ENCODE measurements at places on chromosomes 11 and 22. TPM values are rescaled to one million over a fixed set of nuclear protein-coding genes. Genes with fewer than 3 reads are reported as not detected.

GRCh38 chr11:57792060-57792541, 30.5 kb downstream of the CTNND1 start:
- peak overlapping the region; percentile 14 for H3K27ac ChIP-seq
- no peak overlapping the region for H3K4me3 ChIP-seq
- no peaks in the 10 kb centered on the region for H3K27me3 ChIP-seq
- H3K4me1 ChIP-seq = peaks cover 47% of the 10 kb centered on the region
- H3K36me3 ChIP-seq = peaks cover 26% of the 10 kb centered on the region

DNA sequence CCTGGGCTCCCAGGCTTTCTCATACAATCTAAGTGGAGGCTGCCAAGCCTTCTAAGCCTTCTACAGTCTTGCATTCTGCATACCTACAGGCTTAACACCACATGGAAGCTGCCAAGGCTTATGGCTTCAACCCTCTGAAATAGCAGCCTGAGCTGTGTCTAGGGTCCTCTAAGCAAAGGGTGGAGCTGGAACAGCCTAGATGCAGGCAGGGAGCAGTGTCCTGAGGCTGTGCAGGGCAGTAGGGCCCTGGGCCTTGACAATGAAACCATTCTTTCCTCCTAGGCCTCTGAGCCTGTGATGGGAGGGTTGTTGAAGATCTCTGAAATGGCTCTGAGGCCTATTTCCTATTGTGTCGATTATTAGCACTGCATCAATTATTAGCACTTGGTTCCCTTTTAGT, 150.9 kb upstream of the GRK3 start:
- H3K27ac ChIP-seq = no peak overlapping the region
- no peaks in the 10 kb centered on the region for H3K36me3 ChIP-seq
- DNase-seq = no peak
- H3K4me3 ChIP-seq = no peak overlapping the region
- no peaks in the 10 kb centered on the region for H3K4me1 ChIP-seq
- no peaks in the 10 kb centered on the region for H3K27me3 ChIP-seq

- no peaks in the 10 kb centered on the region for H3K36me3 ChIP-seq
- no peak overlapping the region for H3K4me3 ChIP-seq
- no peaks in the 10 kb centered on the region for H3K4me1 ChIP-seq
- H3K27me3 ChIP-seq = no peaks in the 10 kb centered on the region
- DNase-seq = no peak
- no peak overlapping the region for H3K27ac ChIP-seq
These were observed 72.5 kb downstream of the MICAL2 start for GRCh38 chr11:12182676-12183541.

PRDM11 gene
- 4.0 TPM for total RNA-seq

HPX gene
- 5,245 TPM for total RNA-seq
